Foreskin keratinocyte (primary cell): ENCODE measurements at places on chromosomes 2 and 18. TPM values are rescaled to one million over a fixed set of nuclear protein-coding genes. Genes with fewer than 3 reads are reported as not detected.

DNA sequence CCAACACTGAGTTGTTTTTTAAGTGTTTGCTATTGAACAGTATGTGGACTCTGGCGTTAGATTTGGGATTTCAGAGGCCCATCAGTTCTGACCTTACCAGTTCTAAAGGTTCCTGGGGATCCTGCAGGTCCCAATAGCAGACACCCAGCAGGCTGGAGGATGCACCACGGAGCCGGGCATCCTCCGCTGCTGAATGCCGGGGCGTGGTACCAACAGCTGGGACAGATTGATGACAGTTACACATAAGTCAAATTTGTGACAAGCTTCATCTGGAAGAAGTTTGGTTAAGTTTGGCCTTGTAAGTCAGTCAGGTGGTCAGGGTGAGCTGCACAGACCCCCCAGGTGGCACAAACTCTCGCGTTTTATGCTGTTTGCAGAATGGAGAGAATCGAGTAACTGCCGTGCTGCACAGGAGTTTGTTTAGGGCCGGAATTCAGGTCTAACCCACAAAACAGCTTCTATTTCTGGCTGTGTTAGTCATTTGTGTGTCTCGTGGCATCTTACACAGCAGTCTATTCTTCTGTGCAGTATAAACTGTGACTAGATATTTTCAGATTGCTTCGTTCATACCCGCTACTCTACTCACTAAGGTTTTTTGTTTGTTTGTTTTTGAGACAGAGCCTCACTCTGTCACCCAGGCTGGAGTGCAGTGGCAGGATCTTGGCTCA lies 19.2 kb downstream of the CTDP1 start:
- no peak for DNase-seq

GRCh38 chr18:37175727-37176620 lies 347.0 kb downstream of the KIAA1328 start:
- no peak for DNase-seq

DNA sequence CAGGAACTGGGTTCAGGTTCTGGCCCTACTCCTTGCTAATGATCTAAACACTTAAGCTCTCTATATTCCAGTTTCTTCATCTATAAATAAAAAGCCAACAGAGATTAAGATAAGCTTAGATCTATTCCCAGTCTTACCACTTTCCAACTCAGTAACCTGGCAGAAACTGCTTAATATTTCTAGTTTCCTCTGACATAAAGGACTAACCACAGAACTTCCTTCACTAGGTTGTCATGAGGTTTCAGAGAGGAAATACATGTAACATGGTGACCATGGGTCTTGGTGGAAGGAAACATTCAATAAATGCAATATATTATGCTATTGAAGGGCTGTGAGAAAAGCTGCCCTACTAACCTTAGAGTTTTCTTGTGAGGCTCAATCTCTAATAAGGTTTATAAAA lies 114.4 kb upstream of the PDE1A start:
- DNase-seq: no peak

DNA sequence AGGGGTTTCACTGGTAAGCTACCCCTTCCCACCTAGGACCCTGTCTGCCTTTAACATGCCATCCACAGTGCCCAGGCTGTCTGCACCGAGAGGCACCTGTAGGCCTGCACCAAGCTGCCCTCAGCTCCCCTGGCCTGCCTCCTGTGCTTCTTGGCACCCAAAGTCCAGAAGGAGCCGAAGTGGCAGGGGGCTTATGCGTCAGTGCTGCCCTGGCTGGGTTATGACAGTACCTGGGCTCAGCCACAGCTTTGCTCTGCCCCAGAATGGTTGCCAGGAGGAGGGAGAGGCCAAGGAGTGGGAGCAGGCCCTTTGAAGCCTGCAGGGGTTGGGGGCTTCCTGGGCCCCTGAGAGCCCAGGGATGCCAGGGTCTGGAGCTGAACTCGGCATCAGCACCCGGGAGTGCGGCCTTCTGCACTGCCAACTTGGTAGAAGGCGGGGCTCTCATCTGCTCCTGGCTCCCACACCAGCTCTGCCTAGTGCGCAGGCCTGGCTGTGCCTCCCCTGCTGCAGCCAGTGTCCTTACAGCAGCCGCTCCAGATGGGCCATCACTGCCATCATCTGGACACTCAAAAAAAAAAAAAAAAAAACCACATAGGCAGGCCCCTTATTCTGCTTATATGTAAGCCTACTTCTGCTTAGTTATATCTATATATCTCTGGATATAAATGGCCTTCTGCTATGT lies 155.4 kb downstream of the THSD7B start:
- DNase-seq: no peak

- DNase-seq: peak; percentile 79
Measured at GRCh38 chr2:188292348-188293239, 920 bp downstream of the GULP1 start.

DNA sequence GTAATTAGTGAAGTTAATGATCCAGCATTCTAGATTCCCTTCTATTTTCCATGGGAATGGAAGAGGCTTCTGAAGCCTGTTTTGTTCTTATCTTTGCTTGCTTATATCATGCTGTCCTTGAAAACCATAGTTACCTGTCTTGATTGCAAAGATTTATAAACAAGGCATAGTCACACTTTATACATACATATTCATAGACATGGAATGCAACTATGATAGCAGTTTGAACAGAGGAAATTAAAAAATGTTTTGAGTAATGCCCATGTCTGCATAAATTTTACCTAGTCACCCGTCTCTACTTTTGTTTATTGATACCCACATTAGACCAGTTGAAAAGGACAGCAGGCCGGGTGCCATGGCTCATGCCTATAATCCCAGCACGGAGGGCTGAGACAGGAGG lies 289.0 kb downstream of the PTPRM start:
- peak; percentile 51 for DNase-seq

- no peak for DNase-seq
Measured at GRCh38 chr18:35716169-35716831, 134.8 kb downstream of the GALNT1 start.

- no peak for DNase-seq
Measured at GRCh38 chr2:1521191-1521877, 108.1 kb downstream of the TPO start.

- no peak for DNase-seq
Measured at GRCh38 chr2:17757321-17757720, 3.4 kb downstream of the GEN1 start.

Gene MC4R
- polyA plus RNA-seq: not detected in 2 replicates

Gene C1QL2
- polyA plus RNA-seq: not detected in 2 replicates

Gene HNMT
- polyA plus RNA-seq: 0.84 and 0.89 TPM in 2 replicates

Gene UGT1A5
- polyA plus RNA-seq: not detected in 2 replicates

Gene ZAP70
- polyA plus RNA-seq: 0.01 TPM in 1 of 2 replicates, not detected in the other

Gene PKDCC
- 0.07 TPM in 1 of 2 replicates, not detected in the other for polyA plus RNA-seq
